ENCODE measurements at places on chromosomes 7 and 10.

- DNase-seq = no peak
These were observed 96.2 kb downstream of the VOPP1 start for GRCh38 chr7:55475855-55476803.

GRCh38 chr7:157690833-157691585, 354.2 kb downstream of the DNAJB6 start:
- peak; percentile 47 for DNase-seq

- DNase-seq = no peak
These were observed 3.3 kb downstream of the EGR2 start for GRCh38 chr10:62812672-62813439.

DNA sequence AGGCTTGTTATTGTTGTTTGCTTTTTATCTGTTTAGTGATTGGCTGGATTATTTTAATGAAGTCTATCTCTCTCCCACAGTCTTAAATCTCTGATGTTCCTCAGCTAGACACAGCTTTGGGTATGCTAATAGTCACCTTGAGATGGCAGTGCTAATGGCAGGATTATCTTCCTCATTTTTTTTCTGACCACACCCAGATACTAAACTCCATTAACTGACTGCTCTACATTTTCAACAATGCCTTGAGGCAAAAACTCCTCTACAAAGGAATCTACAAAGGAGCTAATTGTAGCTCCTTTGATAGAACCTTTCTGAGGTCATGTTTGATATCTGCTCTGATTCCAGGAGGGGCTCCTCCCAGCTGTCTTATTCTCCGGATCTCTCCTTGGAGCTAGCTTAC, 122.6 kb downstream of the HBP1 start:
- DNase-seq = no peak

GRCh38 chr7:122901250-122901649, 15.0 kb upstream of the CADPS2 start:
- no peak for DNase-seq

DNA sequence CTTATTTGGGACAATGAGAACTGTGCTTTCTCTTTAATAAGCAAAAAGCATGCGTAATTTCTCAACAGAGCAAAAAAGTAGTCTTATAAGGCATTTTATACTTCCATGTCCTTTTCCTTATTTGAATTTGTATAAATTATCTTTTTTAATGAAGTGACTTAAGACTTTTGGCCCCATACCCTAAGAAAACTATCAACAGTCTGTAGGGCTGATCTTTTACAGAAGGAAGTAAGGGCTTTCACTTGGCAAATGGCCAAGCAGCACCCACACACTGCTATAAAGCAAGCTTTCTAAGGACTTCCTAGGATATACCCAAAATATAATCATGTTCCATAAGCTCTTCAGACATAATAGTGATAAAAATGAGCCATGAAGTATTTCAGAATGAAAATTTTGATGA, 3.4 kb downstream of the CRPPA start:
- DNase-seq = no peak

GRCh38 chr7:107966711-107967110, 36.2 kb downstream of the LAMB1 start:
- DNase-seq = no peak

DNA sequence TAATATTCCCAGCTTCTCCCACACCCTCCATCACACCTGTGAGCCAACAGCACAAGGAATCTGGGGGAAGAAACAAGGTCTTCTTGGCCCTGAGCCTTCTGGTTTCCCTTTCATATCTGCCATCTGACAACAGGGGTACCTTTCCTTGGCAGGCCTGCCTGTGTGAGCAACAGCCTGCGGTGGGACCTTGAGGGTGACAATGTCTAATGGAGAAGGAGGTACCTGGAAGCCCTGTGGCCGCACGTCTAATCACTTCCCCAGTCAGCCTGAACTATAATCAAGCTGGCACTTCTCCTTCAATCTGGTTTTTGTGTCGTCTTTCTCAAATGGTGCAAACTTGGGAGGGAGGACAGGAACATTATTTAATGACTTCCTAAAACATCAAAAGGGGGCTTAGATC, 41.2 kb downstream of the NRCAM start:
- no peak for DNase-seq

DNA sequence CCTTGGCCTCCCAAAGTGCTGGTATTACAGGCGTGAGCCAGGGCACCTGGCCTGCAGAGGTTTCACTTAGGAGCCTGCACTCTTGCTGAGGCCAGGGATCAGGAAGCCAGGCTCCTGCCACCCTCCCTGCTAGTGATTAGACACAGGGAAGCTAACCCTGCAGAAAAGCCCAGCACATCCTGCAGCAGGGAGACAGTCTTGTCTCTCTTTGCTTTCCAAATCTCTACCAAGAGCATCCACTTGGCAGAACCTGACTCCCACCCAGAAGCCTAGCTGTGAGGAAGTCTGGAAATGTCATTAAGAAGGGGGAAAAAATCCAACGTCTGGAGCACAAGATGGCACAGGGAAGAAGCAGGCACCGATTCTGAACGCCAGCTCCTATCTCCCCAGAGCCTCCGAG, 8.0 kb upstream of the FAM171A1 start:
- DNase-seq = no peak

- no peak for DNase-seq
These were observed 387.0 kb downstream of the GRID1 start for GRCh38 chr10:85979598-85979997.

GRCh38 chr7:55110993-55111361, 92.2 kb downstream of the EGFR start:
- DNase-seq = no peak
